ENCODE measurements at places on chromosomes 2 and 18.

DNA sequence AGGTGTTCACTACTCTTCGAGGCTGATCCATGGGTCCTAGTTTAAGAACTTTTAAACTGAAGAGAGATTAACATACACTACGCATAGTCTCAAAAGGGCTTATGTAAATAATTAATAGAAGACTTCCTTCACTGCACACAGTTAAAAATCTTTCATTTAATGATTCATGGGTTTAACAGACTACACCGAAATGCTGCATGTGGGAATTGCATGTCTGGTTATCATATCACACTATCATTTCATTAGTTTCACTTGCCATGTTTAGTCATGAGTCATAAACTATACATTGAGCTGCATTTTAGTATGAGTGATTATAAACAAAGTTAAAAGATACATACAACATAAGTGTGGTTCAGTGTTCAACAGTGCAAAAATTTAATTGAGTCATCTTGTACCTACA lies 31.2 kb downstream of the GLS start:
- DNase-seq: no peak

- DNase-seq: no peak
These were observed 223.6 kb downstream of the SLC8A1 start for GRCh38 chr2:40228310-40228709.

GRCh38 chr18:59358414-59358711 lies 702 bp downstream of the LMAN1 start:
- no peak for DNase-seq

DNA sequence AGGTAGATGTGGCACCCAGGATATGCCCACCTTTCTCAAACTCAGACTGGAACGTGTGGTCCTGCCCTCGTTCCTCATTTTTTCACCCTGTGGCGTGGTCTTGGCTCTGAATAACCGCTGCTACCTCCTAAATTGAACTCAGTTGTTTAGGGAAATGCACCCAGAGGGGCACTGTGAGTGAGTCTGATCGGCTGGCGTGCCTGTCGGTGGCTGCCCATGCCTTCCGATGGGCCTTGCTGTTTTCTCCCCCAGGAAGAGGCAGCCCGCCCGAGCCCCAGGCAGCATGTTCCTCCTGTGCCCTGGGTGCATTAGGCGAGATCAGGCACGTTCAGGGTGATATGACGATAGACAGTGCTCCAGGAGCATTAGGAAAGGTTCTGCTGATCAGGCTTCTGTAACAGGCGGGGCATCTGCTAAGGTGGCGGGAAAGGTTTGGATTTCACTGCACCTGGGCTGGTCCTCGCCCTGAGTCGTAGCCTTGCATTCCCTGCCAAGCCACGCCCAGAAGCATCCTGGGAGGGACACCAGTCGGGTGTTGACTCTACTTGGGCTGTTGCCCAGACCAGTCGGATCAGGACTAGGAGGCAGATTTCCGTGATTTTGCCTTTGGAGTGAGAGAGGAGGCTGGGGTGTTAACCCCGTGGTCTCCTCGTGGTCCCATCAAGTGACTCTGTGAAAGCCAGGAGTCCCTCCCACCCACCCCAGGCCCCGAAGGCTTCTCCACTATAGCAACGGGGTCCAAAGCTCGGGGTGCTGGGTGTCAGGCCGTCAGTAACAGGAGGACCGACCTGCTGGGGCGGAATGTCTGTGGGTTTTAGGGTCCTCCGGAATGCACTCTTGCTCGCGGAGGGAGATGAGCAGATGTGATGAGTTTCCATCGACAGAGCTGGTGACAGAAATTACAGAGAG lies 75.1 kb downstream of the SH3BP4 start:
- DNase-seq: no peak

- DNase-seq: no peak
These were observed 59.3 kb downstream of the CRACDL start for GRCh38 chr2:98876741-98877140.

GRCh38 chr2:158553257-158553656 lies 96.5 kb downstream of the PKP4 start:
- DNase-seq: no peak

- no peak for DNase-seq
These were observed 78.5 kb upstream of the GLS start for GRCh38 chr2:190802129-190802528.

DNA sequence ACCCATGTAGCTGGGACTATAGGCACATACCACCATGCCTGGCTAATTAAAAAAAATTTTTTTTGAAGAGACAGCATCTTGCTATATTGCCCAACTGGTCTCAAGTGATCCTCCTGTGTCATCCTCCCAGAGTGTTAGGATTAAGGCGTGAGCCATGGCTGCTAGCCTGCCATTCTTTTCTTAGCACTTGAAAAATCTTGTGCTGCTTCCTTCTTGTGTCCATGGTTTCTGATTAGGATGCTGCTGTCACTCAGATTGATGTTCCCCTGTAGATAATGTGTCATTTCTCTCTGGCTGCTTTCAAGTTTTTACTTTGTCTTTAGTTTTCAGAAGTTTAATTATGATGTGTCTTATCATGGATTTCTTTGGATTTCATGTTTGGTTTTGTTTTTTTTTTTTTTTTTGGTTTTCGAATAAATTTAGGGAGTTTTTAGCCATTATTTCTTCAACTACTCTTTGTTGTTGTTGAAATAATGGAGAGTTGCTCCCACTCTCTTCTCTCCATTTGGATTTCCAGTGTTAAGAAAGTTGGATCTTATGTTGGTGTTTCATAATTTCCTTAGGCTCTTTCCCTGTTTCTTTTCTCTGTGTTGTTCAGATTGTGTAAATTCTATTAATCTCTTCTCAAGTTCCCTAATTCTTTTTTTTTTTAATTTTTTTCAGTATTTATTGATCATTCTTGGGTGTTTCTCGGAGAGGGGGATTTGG lies 2.5 kb downstream of the ATP9B start:
- DNase-seq: no peak

- DNase-seq: no peak
These were observed 1.4 kb downstream of the DES start for GRCh38 chr2:219419331-219420197.

DNA sequence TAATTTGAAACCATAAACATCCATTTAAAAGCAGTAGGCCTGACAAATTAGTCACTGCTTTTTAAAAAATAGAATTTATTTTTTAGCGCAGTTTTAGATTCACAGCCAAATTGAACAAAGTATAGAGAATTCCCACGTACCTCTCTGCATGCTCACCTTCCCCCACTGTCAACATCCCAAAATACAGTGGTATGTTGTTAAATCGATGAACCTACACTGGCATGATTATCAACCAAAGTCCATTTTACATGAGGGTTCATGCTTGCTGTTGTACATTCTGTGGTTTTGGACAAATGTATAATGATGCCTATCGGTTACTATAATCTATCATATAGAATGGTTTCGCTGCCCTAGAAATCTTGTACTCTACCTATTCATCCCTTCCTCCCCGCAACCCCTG lies 5.6 kb upstream of the ELOA2 start:
- no peak for DNase-seq
